Activated T-cell treated with anti-CD3 and anti-CD28 coated beads, Interleukin-2, amount 50 U/mL, for 72 hours (primary cell): ENCODE measurements at places on chromosomes 2 and 18. TPM values are rescaled to one million over a fixed set of nuclear protein-coding genes. Genes with fewer than 3 reads are reported as not detected.

RRM2 gene
- total RNA-seq: 222 TPM

GRCh38 chr2:237720957-237721356 lies 77.6 kb upstream of the RBM44 start:
- DNase-seq: no peak
- H3K27ac ChIP-seq: peak overlapping the region; percentile 8
- H3K27me3 ChIP-seq: no peaks in the 10 kb centered on the region

DNA sequence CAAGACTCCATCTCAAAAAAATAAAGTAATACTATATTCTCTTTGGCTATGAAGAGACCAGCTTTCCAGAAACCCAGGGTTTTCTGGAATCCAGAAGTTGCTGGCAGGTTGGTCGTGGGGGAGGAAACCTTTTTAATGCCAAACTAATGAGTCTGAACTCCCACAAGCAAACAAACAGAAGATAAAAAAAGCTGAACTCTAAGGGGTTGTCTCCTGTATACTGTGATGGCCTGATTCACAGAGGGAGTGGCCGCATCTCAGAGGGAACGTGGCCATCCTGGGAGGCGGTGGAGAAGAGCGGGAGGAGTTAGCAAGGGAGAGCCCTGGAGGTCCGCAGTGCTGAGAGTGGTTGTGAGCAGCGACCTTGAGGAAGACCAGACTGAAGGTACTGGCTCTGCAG lies 36.1 kb downstream of the LIMS1 start:
- no peaks in the 10 kb centered on the region for H3K36me3 ChIP-seq
- H3K27ac ChIP-seq: no peak overlapping the region
- no peak overlapping the region for H3K4me3 ChIP-seq
- DNase-seq: no peak
- no peaks in the 10 kb centered on the region for H3K27me3 ChIP-seq
- H3K4me1 ChIP-seq: peaks cover 44% of the 10 kb centered on the region

GRCh38 chr2:46315103-46315890 lies 18.1 kb downstream of the EPAS1 start:
- H3K27ac ChIP-seq: no peak overlapping the region
- H3K4me1 ChIP-seq: peaks cover 28% of the 10 kb centered on the region
- peak; percentile 41 for DNase-seq

GRCh38 chr18:62189208-62189607 lies 2.2 kb downstream of the RELCH start:
- peaks cover 5% of the 10 kb centered on the region for H3K36me3 ChIP-seq
- H3K27ac ChIP-seq: peak overlapping the region; percentile 67
- no peak for DNase-seq
- H3K4me3 ChIP-seq: peak overlapping the region; percentile 99
- peaks cover 80% of the 10 kb centered on the region for H3K4me1 ChIP-seq
- H3K27me3 ChIP-seq: no peaks in the 10 kb centered on the region

DNA sequence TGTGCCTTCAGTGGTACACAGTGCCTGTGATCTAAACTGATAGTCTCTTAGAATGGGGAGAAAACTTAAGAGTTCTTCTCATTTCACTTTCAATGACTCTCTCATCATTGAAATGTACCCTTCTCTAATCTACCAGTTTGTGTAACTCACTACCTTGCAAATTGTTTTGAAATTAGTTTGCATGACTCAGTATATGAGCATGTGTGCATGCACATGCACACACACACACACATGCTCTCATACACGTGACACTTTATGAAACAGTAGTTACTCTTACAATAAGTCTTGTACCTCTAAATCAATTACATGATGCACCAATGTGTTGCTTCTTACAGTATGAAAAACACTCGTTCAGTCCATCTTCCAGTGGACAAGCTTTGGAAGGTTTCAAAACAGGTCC lies 10.6 kb downstream of the LYPD6B start:
- peaks cover 11% of the 10 kb centered on the region for H3K4me1 ChIP-seq
- no peak overlapping the region for H3K27ac ChIP-seq
- DNase-seq: no peak
- peaks cover 7% of the 10 kb centered on the region for H3K36me3 ChIP-seq
